ENCODE measurements at places on chromosomes 2 and 18.

DNA sequence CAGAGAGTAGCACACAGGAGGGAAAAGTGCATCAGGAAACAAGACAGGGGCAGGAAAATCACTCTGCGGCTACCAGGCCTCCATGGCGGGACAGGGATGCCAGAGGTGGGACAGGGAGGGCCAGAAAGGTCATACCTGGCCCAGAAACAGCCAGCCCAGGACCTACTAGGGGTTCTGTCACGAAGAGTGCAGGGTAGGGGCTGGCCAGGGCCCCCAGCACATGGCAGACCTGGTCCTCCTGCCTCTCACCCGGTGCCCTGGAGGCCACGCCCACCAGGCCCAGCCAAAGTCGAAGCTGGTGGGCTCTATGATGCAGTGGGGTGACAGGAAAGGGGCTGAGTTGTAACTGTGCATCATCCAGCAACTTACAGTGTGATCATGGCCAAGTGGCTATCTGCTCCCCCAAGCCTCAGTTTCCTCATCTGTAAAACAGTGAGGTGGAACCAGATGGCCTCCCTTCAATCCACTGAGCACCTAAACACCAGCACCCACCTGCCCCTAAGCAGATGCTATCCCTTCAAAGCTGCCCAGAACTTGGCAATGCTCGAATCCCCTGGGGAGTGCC lies 10.6 kb downstream of the CYP26B1 start:
- no peak for DNase-seq

DNA sequence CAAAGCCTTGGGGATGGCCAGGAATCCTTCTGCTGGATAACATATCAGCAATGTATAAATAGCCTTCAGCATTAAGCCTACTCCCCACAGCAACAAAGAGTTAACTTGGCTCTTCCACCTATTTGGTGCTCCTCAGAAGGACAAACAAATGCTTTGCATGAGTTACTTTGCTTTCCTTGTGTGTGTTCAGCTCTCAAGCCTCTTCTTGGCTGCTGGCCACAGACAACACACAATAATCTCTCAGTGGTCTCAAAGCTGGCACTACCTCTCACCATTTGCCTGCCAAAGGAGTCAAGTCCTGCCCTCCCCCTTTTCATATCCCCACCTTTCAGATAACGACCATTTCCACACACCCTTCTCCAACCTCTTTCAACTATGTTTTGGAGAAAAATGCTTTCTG lies 17.5 kb downstream of the FTCDNL1 start:
- DNase-seq, result no peak

DNA sequence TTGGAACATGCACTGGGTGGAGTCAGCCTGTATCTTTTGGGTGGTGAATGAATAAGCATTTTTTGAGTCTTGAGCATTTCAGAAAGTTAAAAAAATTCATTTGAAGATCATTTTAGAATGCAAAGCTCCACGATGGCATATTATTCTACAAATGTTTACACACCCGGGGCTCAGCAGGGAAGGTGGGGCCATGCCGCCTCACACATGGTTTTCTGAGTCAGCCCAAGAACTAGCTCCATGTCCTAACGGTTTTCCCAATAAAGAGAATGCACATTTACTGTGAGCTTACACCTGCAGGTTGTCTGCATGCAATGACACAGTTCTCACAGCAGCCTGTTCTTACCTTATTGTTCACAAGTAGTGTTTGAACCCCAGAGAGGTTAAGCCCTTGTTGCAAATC lies 670.3 kb downstream of the GALR1 start:
- no peak for DNase-seq

DNA sequence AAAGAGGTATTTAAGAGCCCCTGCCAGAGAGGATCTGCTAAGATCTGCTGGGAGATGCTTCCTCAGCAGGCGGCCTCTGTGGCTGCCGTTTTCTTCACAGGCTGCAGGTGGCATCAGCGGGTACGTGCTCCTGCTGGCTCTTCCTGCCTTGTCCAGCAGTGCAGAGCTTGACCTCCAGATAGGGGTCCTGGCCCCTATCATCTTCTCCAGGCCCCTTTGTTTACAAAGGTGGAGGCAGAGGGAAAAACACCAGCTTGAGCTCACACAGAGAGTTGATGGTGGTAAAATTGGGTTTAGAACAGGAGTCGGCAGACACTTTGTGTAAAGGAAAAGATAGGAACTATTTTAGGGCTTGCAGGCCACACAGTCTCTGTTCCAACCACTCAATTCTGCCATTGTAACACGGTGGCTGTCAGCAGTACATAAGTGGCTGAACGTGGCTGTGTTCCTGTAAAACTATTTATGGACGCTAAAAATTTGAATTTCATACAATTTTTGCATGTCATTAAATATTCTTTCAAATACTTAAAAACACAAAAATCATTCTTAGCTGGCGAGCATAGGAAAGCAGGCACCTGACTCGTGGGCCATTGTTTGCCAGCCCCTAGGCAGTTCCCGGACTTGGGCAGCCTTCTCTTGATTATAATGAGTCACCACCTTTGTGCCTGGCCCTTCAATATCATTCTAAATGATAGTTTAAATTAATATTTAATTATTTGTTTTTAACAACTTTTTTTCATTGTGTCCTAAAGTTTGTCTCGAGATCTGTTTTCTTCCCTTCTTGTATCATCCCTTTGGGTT lies 98.2 kb upstream of the B3GNT7 start:
- no peak for DNase-seq

GRCh38 chr2:70842401-70842800 lies 6.8 kb upstream of the CD207 start:
- DNase-seq, result no peak

DNA sequence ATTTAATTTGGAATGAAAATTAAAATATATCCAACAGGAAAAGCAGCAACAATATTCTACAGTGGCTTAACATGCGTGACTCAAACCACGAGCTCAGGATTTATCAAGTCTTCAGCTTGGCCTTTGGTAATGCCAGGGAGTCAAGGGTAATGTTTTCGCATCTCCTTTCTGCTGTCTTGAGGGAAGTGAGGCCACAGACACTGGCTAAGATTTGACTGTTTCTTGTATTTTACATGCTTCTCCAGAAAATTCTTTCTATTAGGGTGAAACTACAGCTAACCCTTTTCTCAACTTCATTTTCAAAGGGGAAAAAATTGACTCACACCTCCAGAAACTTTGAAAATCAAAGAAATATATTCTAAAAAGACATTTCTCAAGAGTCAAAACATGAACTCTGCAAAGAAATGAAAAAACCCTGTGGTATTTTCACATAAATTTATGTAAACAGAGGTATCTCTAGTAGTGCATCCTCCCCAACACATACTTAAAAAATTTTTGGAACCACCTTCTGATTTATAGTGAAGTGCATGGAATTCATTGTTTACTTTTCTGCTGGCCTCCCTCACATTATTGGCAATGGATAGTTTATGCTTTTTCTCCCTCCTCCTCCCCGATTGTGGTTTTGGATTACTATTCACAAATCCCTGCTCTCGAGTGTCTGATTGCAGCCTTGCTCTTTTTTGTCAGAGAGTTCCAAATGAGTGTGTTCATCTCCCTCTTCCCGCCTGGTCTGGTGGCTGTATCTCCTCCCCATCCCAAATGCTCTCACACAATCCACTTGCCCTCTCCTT lies 48.7 kb downstream of the DPP4 start:
- peak; percentile 35 for DNase-seq

- DNase-seq, result no peak
Observed at GRCh38 chr2:238102865-238103264, 2.7 kb downstream of the ESPNL start.

- no peak for DNase-seq
Observed at GRCh38 chr2:121237336-121237979, 47.5 kb downstream of the TFCP2L1 start.

GRCh38 chr18:45901654-45902210 lies 65.4 kb downstream of the EPG5 start:
- DNase-seq, result peak; percentile 84

GRCh38 chr2:109368798-109369197 lies 239.8 kb downstream of the SH3RF3 start:
- DNase-seq, result no peak

DNA sequence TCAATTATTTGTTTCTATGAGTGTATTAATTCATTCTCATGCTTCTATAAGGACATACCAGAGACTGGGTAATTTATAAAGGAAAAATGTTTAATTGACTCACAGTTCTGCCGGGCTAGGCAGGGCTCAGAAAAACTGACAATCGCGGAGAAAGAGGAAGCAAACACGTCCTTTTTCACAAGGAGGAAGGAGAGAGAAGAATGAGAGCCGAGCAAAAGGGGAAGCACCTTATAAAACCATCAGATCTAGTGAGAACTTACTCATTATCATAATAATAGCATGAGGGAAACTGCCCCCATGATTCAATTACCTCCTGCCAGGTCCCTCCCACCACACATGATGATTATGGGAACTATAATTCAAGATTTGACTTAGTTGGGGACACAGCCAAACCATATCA lies 294.0 kb downstream of the DSC3 start:
- DNase-seq, result no peak

GRCh38 chr2:207122651-207123334 lies 43.0 kb downstream of the KLF7 start:
- no peak for DNase-seq

GRCh38 chr2:23468474-23469141 lies 83.6 kb downstream of the KLHL29 start:
- no peak for DNase-seq

DNA sequence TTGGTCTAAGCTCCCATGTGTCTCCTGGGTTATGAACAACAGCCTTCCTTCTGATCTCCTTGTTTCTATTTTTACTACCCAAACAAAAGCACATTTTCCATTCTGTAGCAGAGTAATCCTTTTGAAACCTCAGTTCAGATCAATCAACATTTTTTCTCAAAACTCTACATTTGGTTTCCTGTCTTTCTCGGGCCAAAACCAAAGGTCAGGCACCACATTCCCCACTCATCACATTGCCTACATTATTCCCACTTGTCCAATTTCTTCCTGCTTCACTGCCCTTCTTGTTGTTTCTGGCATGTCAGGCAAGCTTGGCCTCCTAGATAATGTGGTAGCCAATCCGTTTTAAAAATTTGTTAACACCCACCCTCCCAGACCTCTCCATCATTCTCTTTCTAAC lies 196.8 kb downstream of the PPP1R1C start:
- DNase-seq, result peak; percentile 84

- no peak for DNase-seq
Observed at GRCh38 chr2:228257379-228257778, 75.9 kb upstream of the SPHKAP start.

DNA sequence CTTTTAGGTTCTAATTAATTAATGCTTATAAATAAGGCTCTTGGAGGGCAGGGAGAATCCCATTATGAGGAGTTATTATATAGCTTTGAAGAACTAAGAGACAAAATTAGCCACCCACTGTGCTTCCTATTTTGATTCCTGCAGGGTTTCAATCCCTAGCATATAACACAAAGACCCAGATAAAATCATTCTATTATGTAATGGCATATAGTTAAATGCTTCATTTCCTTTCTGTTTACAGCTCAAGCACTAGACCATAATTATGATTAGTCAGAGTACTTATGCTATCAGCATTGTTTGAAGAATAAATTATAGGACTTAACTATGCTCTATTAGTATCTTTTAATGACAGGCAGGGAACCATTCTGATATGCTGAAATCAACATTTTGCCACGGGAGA lies 9.1 kb downstream of the GPR155 start:
- no peak for DNase-seq

DNA sequence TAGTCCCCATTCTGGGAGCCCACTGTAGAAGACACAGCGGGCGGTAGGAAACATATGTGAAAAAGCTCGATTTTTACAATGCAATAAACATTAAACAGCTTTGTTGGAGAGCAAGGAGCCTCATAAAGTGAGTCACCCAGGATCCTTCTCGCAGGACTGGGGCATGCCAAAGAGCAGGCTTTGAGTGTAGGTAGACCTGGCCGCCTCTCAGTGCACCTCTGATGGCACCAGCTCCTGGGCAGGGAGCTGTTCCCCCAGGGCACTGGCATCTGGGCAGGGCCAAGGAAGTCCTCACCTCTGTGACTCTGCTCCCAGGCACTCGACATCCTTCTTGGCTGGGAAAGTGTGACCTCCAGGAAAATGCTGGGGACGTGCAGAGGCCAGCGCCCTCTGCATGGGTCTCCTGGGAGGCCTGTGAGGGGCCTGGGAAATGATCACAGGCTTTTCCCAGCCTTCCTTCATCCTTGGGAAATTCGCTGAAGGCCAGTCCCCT lies 94.2 kb downstream of the POLR1A start:
- no peak for DNase-seq

DNA sequence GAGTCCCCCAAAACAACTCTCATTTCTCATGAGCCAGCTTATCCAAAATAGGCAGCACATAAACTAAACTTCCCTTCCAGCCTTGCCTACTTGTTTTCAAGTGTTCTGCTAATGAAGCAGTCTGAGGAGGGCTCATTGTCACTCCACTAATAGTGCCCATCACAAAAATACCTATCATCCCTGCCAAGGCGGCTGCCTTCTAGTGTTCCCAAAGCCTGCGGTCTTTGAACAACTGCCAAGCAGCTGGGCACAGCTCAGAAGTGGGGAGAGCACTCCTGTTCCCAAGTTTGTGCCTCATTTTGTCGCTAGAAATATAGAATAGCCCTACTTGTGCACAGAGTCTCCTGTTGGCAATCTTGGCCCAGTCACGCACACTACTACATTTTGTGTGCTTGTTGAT lies 50.3 kb downstream of the DTNA start:
- no peak for DNase-seq

DNA sequence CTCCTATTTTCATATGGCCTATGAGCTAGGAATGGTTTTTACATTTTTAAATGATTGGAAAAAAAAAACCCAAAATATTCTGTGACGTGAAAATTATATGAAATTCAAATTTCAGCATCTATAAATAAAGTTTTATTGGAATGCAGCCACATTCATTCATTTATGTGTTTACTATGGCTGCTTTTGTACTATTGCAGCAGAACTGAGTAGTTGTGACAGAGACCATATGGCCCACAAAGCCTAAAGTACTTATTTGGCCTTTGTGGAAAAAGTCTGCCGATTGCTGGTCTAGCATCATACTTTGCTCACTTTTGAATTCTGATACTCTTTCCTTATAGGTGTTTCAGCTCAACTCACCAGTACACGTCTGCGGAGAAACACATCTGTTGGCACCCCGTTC lies 39.0 kb downstream of the MYO3B start:
- DNase-seq, result no peak

DNA sequence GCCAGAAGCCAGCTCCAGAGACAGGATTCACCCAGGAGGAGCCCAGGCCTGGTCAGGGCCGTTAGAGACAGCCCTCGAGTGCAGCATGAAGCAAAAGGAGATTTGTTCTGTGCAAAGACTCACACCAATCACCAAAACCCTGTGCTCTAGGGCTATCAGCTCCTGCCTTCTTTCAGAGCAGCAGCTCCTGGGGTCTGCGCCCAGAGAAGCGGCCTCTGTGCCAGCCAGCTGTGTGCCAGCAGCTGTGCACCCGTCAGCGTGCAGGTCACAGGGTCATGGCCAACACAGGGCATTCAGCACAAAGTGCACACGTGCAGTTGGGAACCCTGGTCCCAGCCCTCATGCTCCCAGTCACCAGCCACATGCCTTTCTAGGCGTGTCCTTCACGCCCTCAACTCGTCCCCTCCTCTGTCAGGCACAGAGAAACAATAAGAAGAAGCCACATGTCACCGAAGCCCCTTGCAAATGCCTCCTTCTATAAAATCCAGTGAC lies 49.3 kb downstream of the ZNF516 start:
- no peak for DNase-seq
